ENCODE measurements at places on chromosomes 3 and 15. TPM values are rescaled to one million over a fixed set of nuclear protein-coding genes. Genes with fewer than 3 reads are reported as not detected.

DNA sequence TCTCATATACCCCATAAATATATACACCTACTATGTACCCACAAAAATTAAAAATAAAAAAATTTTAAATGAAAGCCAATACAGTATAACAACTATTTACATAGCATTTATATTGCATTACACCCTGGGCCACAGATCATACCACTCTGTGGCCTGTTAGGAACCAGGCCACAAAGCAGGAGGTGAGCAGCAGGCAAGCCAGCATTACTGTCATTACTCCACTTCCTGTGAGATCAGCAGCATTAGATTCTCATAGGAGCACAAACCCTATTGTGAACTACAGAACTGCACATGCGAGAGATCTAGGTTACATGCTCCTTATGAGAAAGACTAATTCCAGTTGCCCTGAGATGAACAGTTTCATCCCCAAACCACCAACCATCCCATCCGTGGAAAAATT, 17.4 kb downstream of the FILIP1L start:
- H3K4me3 ChIP-seq: no peak overlapping the region
- H3K36me3 ChIP-seq: no peaks in the 10 kb centered on the region
- no peak for DNase-seq
- H3K4me1 ChIP-seq: no peaks in the 10 kb centered on the region
- H3K27ac ChIP-seq: no peak overlapping the region

DNA sequence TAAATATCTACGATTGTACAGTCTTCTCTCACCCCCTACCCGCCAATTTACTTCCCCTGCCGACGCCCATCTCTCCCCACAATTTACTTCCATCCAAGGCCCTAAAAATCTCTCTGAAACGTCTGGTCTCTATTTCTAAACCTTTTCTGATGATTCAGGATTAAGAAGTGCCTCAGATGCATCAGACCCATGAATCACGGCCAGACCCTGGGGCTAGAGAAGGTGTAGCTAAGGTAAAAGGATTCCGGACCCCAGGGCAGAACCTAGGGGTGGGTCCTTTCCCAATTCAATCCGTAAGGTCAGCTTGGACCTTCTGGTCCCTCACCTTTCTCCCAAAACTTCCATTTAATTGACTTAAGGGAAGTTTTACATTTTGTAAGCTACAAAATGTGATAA, 46.4 kb downstream of the LRIG1 start:
- no peak overlapping the region for H3K27ac ChIP-seq
- peaks cover 8% of the 10 kb centered on the region for H3K36me3 ChIP-seq
- H3K27me3 ChIP-seq: no peaks in the 10 kb centered on the region
- no peak overlapping the region for H3K4me3 ChIP-seq

- H3K4me3 ChIP-seq: no peak overlapping the region
- no peaks in the 10 kb centered on the region for H3K4me1 ChIP-seq
- H3K27me3 ChIP-seq: no peaks in the 10 kb centered on the region
- no peak overlapping the region for H3K27ac ChIP-seq
- DNase-seq: no peak
- H3K36me3 ChIP-seq: no peaks in the 10 kb centered on the region
Observed at GRCh38 chr3:127065138-127065427, 82.2 kb downstream of the PLXNA1 start.

- H3K36me3 ChIP-seq: no peaks in the 10 kb centered on the region
- H3K4me1 ChIP-seq: no peaks in the 10 kb centered on the region
Observed at GRCh38 chr3:66907136-66907535, 91.0 kb upstream of the KBTBD8 start.

DNA sequence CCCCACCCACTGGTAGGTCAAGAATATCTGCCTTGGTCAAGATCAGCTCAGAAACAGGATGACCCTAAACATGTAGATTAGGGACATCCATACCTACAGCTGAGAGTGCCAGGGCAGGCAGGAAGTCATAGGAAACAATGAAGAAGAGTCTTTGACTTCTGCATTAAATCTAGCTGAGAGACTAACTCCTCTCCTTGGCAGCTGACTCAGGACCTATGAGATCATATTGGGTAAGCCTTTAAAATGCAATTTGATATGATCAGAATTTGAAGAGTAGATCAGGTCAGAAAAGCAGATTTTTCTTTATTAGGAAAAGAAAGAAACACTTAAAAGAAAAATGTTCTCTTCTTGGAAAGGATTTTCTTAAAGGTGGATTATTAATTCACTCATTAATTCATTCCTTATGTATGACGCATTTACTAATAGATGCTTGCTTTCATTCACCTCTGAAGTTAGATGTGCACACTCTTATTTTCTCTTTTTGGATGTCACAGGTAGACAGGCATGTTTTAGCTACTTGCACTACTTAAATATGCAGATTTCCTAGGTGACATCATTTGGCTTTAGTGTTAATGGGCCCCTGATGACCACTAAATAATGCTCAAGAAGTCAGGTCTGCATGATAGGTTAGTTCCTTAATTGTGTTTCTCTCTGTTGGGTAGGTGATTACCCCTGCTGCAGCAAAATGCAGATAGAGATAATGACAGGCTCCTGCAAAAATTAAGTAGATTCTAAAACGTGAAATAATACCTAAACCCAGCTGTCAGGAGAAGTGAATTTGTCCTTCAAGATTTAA, 35.7 kb upstream of the GSK3B start:
- no peak overlapping the region for H3K27ac ChIP-seq
- DNase-seq: no peak
- no peaks in the 10 kb centered on the region for H3K27me3 ChIP-seq
- H3K4me3 ChIP-seq: no peak overlapping the region
- no peaks in the 10 kb centered on the region for H3K36me3 ChIP-seq

DNA sequence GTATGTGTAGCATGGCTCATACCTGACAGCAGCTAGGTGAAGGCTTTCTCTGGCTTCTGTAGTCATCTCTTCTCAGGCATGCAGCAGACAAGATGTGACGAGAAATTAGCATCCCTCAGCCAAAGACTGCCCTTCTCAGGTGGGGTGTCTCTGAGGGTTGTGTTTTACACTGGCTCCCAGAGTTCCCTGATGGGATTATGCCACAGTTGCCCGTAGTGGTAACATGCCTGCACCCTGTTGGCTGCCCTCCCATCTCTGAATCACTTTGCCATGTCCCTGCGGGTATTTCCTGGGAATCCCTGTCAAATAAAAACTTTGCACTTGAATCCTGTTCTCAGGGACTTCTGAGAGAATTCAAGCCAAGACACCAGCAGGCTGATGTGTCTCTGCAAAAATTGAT, 70.5 kb downstream of the LRTM1 start:
- H3K4me3 ChIP-seq: no peak overlapping the region
- no peak overlapping the region for H3K27ac ChIP-seq
- DNase-seq: no peak
- no peaks in the 10 kb centered on the region for H3K4me1 ChIP-seq
- no peaks in the 10 kb centered on the region for H3K36me3 ChIP-seq
- H3K27me3 ChIP-seq: no peaks in the 10 kb centered on the region

DNA sequence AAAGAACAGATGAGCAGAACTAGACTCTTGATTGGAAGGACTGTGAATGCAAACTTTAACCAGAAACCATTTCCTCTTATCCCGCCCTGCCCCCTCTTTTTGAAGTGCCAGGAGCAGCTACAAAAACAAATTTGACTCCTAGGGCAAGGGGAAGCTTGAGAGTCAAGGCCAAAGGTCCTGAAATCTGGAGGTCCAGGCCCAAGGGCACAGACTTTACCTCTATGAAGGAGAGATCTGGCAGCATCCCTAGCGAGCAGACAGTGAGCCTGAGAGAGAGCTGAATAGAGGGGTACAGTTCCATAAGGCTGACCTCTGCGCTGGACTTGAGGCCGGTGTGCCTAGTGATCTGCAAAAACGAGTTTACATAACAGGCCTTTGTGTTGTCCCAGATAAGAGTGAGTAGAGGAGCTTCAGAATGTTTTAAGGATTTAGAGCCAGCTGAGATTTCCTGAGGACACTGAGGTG, 5.1 kb downstream of the RAB43 start:
- H3K4me1 ChIP-seq: peaks cover 27% of the 10 kb centered on the region
- H3K27me3 ChIP-seq: no peaks in the 10 kb centered on the region
- H3K27ac ChIP-seq: peak overlapping the region; percentile 14
- peak; percentile 49 for DNase-seq
- no peak overlapping the region for H3K4me3 ChIP-seq

DNA sequence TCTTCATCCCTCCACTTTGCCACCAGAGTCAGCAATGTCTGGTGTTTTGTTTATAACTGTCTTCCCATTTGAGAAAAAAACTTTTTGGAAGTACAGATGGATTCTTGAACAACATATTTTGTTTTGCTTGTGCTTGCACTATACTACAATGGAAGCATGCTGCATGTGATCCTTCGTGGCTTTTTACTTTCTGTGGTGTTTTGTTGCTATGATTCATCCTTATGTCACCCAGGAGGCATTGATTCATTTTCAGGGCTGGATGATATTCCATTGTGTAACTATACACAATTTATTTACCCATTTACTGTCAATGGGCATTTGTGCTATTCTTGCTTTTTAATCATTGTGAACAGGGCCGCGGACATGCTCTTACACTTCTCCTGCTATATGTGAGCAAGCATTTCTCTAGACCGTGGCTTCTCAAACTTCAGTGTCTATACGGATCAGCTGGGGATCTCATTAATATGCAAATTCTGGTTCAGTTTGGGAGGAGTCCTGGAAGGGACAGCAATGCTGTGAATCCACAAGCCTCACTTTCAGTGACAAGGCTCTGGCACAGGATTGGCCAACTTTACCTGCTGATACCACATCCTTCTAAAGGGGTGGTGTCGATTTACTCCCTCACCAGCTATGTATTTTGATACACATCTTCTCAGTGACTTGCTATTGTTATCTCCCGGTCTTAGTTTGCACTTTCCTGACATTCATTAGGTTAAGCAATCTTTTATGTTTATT, 65.9 kb downstream of the POLR2M start:
- DNase-seq: no peak
- H3K27ac ChIP-seq: no peak overlapping the region
- no peaks in the 10 kb centered on the region for H3K36me3 ChIP-seq
- H3K27me3 ChIP-seq: no peaks in the 10 kb centered on the region

DNA sequence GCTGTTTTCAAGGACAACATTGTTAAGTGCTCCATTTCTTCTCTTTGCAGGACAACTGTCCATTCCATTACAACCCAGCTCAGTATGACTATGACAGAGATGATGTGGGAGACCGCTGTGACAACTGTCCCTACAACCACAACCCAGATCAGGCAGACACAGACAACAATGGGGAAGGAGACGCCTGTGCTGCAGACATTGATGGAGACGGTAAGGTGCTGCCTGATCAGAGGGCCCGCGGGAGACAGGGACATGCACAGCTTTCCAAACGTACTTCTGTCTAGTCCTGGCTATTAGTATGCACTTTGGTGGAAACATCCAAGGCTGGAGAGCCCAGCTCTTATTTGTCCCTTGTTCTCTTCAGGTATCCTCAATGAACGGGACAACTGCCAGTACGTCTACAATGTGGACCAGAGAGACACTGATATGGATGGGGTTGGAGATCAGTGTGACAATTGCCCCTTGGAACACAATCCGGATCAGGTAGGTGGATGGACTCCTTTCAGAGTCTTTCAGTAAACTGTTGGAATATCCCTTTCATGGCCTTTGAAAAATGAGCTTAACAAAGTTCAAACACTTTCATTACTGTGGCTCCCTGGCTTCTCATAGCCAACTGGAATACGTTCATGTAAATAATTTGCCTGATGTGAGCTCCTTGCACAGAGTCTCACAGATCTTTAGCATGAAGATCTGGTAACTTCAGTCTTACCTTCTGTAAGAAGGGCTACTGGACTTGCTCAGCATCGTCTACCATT, 10.4 kb downstream of the THBS1 start:
- H3K36me3 ChIP-seq: peaks cover 88% of the 10 kb centered on the region
- no peak overlapping the region for H3K4me3 ChIP-seq
- H3K4me1 ChIP-seq: peaks cover 11% of the 10 kb centered on the region
- H3K27ac ChIP-seq: peak overlapping the region; percentile 4
- peak; percentile 63 for DNase-seq

DNA sequence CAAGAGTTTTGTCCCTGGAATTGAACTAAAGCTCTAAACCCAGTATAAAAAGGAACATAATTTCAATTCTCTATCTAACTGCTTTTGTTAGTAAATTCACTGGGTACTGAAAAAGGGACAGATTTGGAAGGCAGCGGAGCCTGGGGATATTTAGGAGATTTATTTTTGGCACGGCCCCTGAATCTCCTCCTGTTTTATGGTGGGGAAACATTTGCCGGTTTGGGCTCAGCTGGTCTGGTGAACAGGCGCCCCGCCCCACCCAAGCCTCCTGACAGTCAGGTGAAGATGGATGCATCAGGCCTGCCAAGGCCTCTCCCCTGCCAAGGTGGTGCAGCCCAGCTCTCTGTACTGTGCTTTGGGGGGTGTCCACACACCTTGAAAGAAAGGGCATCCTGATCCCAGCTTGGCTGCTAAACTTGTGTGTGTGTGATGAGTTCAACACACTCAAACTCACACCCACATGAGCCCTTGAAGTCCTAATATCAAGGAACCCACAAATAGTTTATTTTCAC, 46.3 kb downstream of the EBLN2 start:
- H3K4me3 ChIP-seq: no peak overlapping the region
- no peaks in the 10 kb centered on the region for H3K36me3 ChIP-seq
- no peak for DNase-seq
- no peaks in the 10 kb centered on the region for H3K27me3 ChIP-seq
- no peaks in the 10 kb centered on the region for H3K4me1 ChIP-seq

DNA sequence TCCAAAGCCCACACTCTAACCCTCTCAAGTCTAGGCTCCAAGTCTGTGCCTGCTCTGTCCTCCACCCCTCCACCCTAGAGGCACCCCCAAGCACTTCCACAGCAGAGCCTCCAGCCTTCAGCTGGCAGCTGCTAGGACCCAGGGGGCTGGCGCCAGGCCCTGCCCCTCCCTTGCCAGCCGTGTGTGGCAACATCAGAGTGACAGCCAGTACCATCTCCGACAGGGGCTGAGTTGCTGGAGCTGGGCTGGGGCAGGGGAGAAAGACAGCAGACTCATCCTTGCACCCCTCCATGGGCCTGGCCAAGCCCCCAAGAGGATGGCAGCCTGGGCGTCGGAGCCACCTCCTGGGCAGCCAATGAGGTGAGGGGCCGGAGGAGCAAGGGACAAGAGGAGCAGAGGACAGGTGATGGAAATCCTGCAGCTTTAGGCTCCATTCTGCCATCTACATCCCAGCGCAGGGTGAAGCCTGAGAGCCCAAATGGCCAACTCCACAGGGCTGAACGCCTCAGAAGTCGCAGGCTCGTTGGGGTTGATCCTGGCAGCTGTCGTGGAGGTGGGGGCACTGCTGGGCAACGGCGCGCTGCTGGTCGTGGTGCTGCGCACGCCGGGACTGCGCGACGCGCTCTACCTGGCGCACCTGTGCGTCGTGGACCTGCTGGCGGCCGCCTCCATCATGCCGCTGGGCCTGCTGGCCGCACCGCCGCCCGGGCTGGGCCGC, at the start of gene GPR62:
Gene GPR62, plus strand, starts transcription at position 207 of the 718 bp plus-strand sequence. Its CDS starts 272 bp downstream, at position 479.
- H3K27ac ChIP-seq: no peak within 1 kb of the TSS
- peaks cover 13% of the 10 kb centered on the region for H3K27me3 ChIP-seq
- no peak for DNase-seq
- H3K36me3 ChIP-seq: peaks cover 2% of the 10 kb centered on the region
- no peak within 1 kb of the TSS for H3K4me3 ChIP-seq
- H3K4me1 ChIP-seq: no peaks in the 10 kb centered on the region

GRCh38 chr15:61318802-61319525, 89.9 kb upstream of the RORA start:
- H3K27ac ChIP-seq: no peak overlapping the region
- no peaks in the 10 kb centered on the region for H3K4me1 ChIP-seq
- no peak for DNase-seq
- no peaks in the 10 kb centered on the region for H3K27me3 ChIP-seq
- no peak overlapping the region for H3K4me3 ChIP-seq
- H3K36me3 ChIP-seq: no peaks in the 10 kb centered on the region

Gene ISLR2
- not detected for polyA plus RNA-seq

Gene INKA1
- 57.7 TPM for polyA plus RNA-seq

Gene TGM4
- polyA plus RNA-seq: 0.11 TPM

Gene DGKG
- polyA plus RNA-seq: not detected

All from endothelial cell of umbilical vein (primary cell).